SK-N-MC (cell line): ENCODE measurements at places on chromosomes 3 and 15.
A peak's percentile ranks its signal among the peaks of the same experiment; 100 is the strongest.

GRCh38 chr3:176078906-176079305 lies 1118.4 kb downstream of the TBL1XR1 start:
- peak; percentile 20 for DNase-seq

DNA sequence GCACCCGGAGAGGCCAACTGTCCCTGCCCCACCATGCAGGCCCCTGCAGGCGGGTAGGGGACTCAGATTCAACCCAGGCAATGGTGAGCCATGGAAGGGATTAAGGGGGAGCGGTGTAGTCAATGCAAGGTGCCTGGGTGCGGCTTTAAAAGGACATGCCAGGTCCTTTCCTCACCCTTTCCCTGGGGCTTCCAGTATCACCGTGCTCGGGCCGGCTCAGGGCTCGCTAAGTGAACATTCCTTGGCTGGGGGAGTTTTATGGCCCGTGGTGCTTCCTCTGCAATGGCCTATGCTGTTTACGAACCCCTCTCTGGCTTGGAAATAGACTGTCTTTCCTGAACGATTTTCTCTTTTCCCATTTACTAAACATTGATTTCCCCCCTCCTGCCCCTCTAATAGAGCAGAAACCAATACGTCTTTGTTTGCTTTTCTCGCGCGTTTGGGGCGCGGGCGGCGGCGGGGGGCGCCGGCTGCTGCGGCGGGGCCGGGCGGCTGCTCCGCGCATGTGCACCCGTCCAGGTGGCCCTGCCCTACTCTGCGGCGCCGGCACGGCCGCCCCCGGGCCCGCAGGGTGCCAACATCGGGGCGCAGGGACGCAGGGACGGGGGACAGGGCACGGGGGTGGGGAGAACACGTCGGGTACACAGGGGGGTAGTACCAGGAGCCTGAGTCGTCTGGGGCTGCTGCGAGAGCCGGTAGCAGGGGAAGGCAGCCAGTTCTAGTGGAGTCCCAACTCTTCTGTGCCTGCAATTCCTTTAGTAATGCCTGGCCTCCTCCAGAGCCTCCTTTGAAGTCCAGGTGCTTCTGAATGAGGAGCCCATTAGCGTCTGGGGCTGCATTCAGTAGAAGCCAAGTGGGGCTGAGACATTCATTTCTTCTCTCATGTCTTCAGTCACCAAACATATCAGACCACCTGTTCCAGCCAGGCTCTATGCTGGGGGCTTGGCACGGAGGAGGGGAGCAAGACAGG lies 26.9 kb upstream of the CACNA2D2 start:
- no peak for DNase-seq

GRCh38 chr3:38337703-38338102 lies 8.9 kb upstream of the XYLB start:
- DNase-seq = no peak

DNA sequence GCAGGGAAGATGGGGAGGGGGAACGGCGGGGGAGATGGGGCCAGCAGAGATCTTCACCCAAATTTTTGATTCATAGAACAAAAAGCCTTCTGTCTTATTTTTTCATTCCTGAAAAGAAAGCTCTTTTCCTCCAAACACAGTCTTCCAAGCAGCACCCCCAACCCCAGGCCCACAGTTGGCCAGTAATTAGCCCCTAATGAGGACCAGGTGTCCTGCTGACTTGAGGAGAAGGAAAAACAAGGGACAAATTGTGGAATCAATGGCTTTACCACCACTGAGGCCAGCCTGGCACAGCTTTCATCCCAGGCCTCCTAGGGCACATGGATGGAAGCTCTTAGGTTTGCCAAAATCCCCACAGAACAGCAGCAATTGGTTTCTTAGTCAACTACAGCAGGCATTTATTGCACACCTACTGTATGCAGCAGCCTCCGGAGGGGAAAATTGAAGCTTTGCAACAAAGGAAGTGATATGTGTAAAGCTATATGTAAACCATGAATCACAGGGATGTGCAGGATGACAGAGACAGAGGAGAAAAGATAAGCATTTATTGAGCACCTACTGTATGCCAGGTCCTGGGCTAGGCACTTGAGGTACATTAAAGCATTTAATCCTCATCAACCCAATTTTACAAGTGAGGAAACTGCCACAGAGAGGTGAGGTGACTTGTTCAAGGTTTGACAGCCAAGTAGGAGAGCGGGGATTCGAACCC lies 199.5 kb downstream of the TBC1D2B start:
- no peak for DNase-seq

DNA sequence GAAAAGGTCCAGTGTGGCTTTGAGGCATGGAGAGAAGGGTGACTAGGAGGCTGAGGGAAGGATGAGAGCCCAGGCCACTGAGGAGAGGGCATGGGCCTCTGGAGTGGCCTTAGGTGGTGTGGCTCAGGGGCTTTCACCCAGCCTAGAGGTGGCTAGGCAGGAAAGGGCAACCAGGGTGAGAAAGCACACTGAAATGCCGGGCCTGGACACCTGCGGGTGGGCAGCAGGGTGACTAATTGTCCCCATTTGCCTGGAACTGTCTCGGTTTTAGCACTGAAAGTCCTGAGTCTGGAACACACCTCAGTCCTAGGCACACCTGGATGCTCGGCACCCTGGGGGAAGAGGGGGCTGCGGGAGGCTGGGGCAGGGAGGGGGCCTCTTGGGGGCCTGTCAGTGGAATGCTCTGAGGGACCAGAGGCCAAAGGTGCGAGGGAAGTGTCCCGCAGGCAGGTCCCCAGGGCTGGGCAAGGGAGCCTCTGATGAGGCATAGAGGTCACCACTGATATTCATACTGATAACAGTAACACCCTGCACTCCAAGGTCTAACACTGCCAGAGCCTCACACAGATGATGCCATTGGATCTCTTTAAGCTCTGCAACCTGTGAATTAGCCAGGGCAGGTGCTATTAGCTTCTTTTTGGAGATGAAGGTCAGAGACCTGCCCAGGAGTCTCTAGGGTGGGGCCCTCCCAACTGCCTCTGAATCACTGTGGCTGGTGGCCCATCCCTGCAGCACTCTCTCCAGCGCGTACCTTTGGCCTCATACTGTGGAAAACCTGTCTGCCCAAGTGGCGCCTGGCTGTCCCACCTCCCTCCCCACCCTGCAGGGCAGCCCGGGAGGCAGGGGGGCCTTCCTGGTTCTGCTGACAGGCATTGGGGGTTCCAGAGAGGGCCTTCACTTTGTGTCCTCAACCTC lies 3.0 kb upstream of the PHGR1 start:
- DNase-seq = no peak

DNA sequence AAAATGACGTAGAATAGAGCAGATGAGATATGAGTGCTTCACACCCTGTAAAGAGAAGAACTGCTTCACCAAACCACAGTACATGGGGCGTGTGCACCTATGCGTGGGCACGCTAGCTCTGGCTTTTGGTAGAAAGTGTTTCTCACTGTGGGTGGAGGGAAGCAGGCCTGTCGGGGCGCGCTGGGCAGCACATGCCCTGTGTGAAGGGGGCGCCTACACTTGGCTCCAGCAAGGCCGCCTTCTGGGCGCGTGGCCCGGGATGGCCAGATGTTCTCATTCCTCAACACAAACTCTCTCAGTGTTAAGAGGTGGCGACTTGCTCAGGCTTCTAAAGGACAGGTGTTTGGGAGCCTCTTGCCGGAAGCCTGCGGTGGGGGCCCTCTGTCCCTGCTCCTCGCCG lies 90.0 kb downstream of the FBLN2 start:
- no peak for DNase-seq

GRCh38 chr3:79761441-79761840 lies 6.4 kb downstream of the ROBO1 start:
- DNase-seq = no peak

GRCh38 chr15:69377216-69377970 lies 36.8 kb upstream of the KIF23 start:
- DNase-seq = no peak

GRCh38 chr15:74430510-74430951 lies 3.2 kb downstream of the SEMA7A start:
- no peak for DNase-seq

GRCh38 chr3:67781871-67782270 lies 127.5 kb upstream of the SUCLG2 start:
- DNase-seq = no peak

- no peak for DNase-seq
These were observed 58.7 kb downstream of the CD200 start for GRCh38 chr3:112391648-112392047.

DNA sequence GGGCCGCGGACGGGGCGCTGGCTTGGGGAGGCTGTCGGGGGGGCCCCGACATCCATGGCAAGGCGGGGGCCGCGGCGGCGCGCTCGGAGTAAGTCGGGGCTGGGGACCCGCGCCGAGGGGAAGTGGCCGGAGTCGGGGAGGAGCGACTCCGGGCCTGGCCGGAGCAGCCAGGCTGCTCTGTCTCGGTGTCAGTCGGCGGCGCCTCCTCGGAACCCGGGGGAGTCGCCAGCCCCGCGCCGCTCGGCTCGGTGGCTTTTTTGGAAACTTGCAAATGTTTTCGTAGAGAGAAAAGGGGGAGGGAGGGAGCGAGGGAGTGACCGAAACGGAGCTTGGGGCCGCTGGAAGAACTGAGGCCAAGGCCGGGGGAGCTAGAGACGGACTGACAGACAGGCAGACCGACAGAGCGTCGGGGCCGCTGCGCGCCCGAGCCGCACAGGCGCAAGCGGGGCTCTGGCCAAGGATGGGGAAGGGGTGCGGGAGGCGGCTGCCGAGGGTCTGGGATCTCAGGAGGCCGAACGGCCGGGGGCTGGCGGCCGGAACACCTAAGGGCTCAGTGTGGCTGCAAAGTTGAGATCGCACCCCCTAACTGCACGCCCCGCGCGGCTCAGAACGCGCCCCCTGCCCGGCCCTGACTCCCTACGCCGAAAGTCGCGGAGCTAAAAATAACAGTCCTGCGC lies 5.0 kb downstream of the PTH1R start:
- no peak for DNase-seq

- DNase-seq = peak; percentile 8
These were observed 328.3 kb downstream of the THSD4 start for GRCh38 chr15:71443538-71443937.

DNA sequence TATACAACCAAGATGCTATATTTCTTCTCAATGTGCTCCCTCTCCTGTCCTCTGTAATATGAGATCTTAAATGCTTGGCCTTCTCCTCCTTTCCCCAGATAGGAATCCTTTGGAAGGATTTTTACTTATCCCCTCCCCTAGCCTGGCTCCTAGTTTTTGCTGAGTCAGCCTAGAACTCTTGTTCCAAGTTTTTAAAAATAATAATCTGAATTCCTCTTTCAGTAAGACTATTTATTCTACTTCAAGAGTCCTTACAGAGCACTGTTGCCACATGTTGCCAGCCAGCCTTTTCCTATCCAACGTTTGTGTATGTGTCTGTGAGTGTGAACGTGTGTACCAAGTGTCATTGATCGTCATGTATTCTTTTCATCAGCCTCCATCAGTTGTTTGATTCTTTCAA lies 11.0 kb upstream of the KCNMB2 start:
- DNase-seq = no peak

DNA sequence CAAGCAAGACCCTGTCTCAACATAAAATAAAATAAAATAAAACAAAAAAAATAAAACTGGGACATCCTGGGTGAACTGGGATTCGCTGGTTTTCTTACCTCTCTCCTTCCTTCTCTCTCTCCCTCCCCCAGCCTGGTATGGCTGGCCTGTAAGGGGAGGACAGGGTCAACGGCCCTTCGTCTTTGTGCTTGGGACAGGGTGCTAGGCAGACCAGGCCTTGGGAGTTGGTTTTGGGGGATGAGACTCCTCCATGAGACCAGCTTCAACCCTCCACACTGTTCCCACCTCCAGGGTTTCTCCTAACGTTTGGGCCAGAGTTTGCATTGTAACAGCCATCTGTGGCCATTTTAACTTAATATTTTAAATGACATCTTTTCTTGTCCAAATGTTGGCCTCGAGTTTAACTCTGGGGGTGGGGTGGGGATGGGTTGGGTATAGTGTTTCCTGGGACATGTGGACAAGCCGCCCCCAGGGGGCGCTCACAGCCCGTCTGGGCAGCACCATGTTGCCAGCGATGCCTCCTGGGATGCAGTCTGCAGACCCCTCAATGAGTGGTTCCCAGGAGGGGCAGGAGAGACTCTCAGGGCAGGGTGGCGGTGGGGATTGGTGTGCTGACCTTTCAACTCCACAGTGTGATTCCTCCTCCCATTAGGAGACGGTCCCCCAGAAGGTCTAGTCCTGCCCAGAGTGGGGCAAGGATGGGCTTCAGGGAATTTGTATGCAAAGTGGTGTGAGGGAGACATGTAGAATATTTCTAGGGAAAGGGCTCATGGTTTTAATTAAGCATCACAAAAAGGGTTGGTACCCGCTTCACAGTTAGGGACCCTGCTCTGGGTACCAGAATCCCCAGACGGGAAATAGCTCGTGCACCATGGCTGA lies 37.7 kb upstream of the LCTL start:
- no peak for DNase-seq

DNA sequence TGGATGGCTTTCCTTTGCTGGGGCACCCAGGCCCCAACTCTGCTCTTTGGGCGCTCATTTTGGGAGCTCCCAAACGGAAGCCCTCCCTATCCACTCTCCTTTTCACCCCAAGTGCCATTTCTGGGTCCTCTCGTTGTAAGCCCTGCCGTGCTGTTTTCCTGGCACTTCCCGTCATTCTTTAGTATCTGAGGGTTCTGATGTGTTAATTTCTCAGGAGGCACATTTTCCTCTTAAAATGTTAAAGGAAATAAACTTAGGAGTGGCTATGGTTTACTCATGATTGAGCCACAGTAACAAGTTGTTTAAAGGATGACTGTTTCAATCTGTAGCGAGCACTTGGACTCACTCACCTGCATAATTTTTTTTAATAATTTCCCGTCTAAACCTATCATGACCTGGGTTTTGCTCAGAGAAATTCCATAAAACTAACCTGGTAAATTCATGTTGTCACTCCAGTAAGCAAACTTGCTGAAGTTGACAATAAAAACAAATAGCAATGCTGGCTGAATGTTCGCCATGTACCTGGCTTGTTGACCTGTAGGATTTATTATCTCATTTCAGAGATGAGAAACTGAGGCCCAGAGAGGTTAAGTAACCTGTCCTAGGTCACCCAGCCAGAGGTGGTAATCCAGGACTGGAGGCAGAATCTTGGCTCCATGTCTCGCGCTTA lies 10.6 kb downstream of the ALDH1A3 start:
- DNase-seq = no peak

DNA sequence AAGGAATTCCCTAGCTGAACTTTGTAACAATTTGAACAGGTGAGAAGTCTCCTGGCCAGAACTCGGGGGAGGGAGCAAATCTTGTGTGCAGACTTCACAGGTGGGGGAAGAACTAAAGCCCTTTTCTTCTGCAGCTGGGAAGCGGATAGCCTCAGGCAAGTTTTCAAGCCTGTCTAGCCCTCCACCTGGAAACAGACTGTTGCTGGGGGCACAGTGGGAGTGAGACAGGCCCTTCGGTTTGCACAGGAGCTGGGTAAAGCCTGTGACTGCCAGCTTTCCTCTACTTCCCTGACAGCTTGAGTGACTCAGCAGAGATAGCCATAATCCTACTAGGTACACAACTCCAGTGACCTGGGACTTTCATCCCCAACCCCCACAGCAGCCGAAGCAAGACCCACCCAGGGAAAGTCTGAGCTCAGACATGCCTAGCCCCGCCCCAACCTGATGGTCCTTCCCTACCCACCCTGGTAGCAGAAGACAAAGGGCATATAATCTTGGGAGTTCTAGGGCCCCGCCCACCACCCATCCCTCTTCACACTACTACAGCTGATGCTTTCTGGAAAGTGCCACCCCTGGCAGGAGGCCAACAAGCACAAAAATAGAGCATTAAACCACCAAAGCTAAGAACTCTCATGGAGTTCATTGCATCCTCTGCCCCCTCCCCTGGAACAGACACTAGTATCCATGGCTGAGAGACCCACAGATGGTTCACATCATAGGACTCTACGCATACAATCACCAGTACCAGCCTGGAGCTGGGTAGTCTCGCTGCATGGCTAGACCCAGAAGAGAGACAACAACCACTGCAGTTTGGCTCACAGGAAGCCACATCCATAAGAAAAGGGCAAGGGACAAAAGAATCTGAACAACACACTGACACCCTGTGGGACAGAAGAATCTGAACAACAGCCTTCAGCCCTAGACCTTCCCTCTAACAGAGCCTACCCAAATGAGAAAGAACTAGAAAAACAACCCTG lies 479.0 kb downstream of the RAP2B start:
- no peak for DNase-seq
